CD4-positive, alpha-beta memory T cell (primary cell): ENCODE measurements at places on chromosomes 5 and 9. TPM values are rescaled to one million over a fixed set of nuclear protein-coding genes. Genes with fewer than 3 reads are reported as not detected.

DNA sequence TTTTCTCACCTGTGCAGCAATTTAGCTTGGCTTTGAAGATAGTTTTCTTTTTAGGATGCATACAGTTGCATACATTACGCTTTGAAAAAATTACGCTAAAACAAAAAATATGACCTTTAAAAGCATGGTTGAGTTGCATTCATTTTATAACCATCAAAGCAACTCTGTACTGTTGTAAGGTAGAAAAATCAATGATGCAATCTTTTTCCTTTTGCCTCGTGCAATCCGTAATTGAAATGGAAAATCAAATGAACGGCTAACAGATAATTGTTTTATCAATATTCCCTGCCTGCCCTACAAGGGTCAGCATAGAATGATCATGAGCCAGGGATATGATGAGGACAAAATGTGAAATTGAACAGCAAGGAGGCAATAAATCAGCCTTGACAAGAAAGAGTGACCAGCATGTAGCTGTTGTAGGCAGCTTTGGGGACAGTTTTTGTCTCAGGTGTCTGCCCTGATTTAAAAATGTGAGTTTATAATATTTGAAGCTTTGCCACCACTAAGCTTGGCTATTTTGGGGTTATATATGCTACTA, 98.2 kb downstream of the PBX3 start:
- no peak for DNase-seq

DNA sequence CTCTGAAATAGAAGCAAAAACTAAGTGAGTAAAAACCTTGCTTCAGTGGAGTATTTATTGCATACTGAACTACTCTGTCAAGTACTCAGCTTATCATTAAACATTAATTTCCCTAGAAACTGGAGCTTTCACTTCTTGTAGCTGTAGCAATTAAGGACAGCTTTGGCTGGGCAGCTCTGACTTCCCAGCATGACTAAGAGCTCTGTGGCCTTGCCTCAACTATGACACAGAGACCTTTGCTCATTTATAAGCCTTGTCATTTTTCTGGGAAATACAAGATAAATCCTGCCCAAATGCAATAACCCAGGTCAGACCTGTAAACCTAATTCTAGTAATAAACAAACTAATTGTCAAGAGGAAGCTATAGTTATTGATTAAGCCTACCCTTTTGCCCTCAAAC, 65.4 kb upstream of the STK32A start:
- DNase-seq, result no peak

- DNase-seq, result no peak
Measured at GRCh38 chr9:134291961-134292871, 34.0 kb upstream of the RXRA start.

GRCh38 chr9:137648396-137648795, 29.6 kb downstream of the EHMT1 start:
- no peak for DNase-seq

DNA sequence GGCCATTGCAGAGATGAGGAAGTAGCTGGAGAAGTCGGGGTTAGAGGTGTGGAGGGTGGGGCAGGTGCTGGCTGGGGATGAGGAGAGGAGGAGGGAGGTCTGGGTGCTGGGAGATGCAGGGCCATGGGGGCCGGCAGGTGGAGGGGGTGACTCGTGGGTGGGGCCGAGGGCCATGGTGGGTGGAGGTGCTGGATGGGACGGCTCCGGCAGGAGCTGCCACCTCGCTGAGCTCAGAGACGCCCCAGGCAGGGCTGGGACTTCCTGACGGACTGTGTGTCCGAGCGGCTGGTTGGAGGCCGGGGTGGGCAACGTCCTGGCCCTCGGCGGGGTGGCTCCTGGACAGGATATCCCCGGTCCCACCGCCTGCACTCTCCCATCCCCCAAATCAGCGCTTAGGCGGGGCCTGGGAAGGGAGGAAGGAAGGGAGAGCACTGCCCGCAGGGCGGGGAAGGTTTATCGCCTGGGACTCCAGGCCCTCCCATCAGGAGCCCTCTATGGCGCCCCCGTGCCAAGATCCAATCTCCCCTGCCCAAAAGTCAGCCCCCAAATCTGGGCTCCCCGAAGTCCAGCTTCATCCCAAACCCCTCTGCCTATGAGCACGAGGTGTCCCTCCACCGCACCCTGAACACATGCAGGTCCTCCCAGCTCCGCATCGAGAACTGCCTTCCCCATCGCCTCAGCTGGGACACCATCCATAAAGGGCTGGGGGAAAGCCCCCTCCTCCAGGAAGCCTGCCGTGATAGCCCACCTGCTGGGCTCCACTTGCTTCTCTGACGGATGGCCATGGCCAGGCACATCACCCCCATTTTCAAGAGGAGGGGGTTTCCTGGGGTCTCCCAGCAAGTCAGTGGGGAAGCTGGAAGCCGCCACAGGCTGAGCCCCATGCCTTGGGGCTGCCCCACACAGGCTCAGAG, 58.3 kb upstream of the NOTCH1 start:
- DNase-seq, result no peak

Gene KCTD16
- 0.20 TPM for total RNA-seq
